ENCODE measurements at places on chromosomes 16 and 17.

GRCh38 chr17:76007131-76007849 lies 6.6 kb downstream of the CDK3 start:
- DNase-seq: no peak

DNA sequence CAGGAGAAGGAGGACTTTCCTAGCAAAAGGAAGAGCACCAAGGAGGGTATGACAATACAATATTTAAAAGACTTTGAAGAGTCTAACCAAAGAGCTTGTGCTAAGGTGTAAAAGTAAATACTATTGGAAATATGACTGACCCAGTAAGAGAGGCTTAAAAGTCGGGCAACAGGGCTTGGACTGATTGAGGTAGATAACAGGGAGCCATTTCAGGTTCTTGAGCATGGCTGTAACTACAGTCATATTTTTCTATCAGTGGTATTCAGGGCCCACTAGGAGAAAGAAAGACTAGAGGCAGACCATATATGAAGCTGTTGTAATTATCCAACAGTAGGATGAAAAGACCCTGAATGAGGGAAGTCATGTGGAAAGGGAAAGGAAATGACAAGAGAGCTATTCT lies 62.3 kb downstream of the SMURF2 start:
- no peak for DNase-seq

GRCh38 chr17:4703330-4703691 lies 626 bp downstream of the PELP1 start:
- no peak for DNase-seq

DNA sequence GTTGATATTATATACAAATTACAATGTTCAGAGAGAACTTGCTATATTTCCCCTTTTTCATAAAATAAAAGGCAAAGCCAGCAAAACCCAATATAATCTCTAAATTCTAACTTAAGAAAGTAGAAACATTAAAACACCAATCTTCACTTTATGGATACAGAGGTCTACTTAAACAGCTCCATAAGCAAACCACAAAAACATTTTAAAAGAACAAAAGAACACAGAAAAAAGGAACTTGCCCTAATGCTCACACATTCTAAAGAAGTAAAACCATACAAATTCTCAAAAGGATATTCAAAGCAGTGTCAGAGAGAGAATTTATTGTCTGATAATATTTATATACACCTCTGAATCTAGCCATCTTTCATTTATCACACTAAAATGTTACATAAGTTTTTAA lies 606 bp downstream of the ABCA10 start:
- no peak for DNase-seq

DNA sequence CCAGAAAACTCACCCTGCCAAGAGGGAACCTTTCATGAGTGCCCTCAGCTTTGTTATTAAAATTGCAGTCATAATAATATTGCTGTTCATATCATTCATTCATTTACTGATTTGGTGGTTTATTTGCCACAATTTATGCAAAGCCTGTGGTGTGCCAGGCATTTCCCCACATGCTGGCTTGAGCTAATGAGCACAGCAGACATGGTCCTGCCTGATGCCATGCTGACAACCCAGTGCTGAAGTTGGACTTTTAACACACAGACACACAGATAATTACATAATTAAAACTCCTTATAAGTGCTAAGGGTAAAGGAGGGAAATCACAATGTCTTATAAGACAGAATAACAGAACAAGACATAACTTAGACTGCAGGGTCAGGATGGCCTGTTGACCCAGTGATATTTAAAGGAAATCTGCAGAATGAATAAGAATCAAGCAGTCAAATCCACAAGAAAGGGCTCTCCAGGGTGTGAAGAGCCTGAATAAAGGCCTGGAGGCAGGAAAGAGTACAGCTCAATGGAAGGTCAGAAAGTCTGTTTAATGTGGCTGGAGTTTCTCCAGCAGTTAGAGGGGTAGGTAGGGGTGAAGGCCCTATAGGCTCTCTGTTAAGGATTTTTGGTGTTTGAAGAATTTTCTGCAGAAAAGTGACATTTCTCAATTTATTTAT lies 196.9 kb upstream of the CDH11 start:
- no peak for DNase-seq

DNA sequence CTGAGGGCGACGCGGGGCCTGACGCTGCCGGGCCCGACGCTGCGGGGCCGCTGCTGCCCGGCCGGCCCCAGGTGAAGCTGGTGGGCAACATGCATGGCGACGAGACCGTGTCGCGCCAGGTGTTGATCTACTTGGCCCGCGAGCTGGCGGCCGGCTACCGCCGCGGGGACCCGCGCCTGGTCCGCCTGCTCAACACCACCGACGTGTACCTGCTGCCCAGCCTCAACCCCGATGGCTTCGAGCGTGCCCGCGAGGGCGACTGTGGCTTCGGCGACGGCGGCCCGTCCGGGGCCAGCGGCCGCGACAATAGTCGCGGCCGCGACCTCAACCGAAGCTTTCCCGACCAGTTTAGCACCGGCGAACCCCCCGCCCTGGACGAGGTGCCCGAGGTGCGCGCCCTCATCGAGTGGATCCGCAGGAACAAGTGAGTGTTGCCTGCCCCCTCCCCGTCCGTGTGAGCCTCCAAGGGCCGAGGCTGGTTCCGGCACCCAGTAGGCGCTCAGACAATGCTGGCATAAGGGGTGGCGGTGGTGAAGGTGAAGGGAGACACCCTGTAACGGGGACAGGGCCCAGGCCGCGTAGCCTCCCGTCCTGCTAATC lies 676 bp downstream of the CPD start:
- peak; percentile 55 for DNase-seq

GRCh38 chr17:68356520-68356919 lies 65.2 kb downstream of the ARSG start:
- DNase-seq: peak; percentile 81

DNA sequence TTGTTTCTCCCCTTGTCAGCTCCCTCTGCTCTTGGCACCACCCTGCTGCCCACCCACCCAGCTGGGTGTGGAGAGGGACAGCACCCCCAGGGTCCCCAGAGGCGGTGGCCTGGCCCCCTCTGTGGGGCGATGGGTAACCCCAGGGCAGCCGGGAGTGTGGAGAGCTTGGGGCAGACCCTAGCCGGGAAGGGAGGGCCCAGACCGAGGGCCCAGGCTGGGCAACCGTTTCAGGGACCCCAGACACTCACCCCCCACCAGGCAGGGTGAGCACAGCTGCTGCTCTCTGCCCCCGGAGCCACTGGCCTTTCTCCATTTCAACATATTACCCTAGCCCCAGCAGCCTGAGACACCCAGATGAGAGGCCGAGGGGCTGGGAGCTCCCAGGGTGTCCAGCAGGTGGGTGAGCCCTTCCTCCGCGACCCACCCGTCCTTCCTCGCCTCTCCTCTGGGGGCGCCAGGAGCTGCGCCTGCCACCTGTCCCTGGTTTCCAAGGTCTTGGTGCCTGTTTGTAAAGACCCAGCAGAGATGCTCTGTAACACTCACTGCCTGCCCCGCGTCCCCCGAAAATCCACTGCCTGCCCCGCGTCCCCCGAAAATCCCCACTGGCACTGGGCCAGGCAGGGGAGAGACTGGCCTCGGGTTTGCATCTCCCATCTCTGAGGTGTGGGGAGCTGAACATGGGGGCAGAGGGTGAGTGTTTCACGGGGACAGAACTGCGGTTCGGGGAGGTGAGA lies 45.4 kb downstream of the BAHCC1 start:
- peak; percentile 53 for DNase-seq

GRCh38 chr16:23944381-23944780 lies 108.6 kb downstream of the PRKCB start:
- DNase-seq: no peak

DNA sequence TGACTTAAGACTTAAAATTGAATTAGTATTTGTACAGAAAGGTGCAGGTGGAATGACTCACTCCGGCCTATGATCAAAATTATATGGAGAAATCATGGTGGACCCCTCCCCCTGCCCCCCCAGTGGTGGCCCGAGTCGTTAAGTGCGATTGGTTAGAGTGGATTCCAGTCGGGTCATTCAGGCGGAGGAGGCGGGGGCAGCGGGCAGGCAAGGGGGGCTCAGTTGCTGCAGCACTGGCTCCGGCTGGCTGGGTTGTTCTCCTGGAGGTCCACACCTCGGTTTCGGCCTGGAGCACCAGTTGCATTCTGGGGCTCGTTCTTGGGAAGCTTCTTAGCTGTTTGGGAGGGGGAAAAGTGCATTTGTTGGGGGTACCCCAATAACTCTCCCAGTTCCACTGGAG lies 3.0 kb downstream of the HSPB9 start:
- no peak for DNase-seq

- DNase-seq: no peak
Measured at GRCh38 chr17:3613124-3613523, 3.9 kb upstream of the TRPV1 start.

DNA sequence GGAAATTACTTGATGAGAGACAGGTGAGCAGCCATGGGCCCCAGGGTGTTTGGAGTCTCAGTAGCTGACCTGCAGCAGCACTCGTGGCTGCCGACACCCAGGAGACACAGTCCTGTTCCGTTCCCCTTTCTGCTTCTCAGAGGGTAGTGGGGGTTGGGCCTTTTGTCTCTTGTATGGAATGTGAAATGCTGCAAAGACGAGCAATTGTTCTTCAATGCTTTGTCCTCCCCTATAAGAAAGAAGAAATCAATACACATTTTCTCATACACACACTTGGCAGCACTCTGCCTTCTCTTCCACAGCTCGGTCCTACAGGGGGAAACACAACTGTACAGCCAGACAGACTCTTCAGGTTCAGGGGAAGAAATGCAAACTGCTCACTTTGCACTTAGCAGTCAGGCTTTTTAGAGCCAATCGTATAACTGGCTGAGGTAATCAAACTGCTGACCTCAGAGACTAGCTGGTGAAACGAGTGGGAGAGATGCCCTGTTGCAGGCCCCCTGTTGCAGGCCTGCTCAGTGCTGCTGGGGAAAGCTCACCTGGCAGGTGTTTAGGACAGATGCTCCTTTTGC lies 96.7 kb downstream of the AATF start:
- DNase-seq: no peak

GRCh38 chr16:1713933-1714332 lies 7.9 kb downstream of the MAPK8IP3 start:
- no peak for DNase-seq

GRCh38 chr16:79750311-79750710 lies 149.8 kb upstream of the MAF start:
- no peak for DNase-seq

GRCh38 chr17:50423553-50424159 lies 2.4 kb upstream of the ACSF2 start:
- DNase-seq: no peak

GRCh38 chr17:7839190-7839875 lies 5.3 kb downstream of the KDM6B start:
- no peak for DNase-seq

- no peak for DNase-seq
Measured at GRCh38 chr16:79839466-79840341, 239.2 kb upstream of the MAF start.

GRCh38 chr17:32520104-32520701 lies 33.4 kb downstream of the CDK5R1 start:
- DNase-seq: peak; percentile 81

DNA sequence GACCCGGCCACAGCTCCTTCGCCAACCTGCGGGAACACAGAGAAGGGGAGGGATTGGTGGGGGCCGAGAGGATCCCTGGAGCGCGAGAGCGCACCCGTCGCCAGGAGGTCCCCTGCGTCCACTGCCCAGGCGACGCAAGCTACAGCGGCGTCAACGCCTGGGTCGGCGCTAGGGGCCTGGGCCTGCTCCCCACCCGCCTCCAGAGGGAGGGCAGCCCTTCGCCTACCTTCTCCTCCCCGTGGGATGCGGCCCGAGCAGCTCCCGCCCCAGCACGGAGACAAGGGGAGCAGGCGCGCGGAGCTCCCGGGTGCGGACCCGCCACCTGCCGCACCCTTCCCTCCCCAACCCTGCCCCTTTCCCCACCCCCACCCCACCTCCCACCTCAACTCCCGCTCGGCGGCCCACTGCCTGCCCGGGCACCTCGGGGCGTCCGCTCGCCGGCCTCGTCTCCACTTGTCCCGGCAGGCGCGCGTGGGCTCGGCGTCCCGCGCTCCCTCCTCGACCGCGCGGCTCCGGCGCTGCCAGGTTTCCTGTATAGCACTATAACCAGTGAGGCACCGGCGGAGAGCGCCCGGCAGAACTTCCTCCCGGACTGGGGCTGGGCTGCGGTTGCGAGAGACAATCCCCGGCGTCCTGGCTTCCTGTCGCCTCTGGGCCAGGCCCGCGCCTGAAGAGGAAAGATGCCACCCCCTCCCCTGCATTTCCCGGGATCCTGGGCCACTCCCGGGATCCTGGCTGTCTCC lies 119.1 kb upstream of the SMURF2 start:
- peak; percentile 61 for DNase-seq

GRCh38 chr17:82949984-82950383 lies 110.2 kb upstream of the ZNF750 start:
- no peak for DNase-seq

- no peak for DNase-seq
Measured at GRCh38 chr16:80142281-80142680, 398.5 kb upstream of the DYNLRB2 start.

GRCh38 chr16:57688487-57688986 lies 6.1 kb upstream of the DRC7 start:
- DNase-seq: no peak

GRCh38 chr16:31077592-31078396 lies 3.6 kb downstream of the ZNF646 start:
- no peak for DNase-seq

DNA sequence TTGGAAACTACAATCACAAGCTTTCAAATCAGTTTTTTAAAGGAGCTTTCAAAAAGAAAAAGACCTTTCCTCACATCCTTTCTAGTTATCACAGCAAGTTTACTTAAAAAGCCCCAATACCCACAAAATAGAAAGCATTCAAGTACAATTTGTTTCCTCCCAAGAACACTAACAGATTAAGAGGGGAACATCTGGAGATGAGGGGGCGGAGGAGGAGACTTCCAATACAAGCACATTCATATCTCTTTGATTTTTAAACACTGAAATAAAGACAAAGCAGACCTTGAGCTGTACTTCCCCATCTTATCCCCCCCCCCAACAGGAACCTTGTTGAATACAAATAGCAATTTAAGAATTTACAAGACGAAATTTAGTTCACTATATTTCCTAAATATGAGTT lies 2.0 kb downstream of the YWHAE start:
- DNase-seq: no peak

GRCh38 chr16:71351558-71351901 lies 7.0 kb upstream of the CALB2 start:
- no peak for DNase-seq

DNA sequence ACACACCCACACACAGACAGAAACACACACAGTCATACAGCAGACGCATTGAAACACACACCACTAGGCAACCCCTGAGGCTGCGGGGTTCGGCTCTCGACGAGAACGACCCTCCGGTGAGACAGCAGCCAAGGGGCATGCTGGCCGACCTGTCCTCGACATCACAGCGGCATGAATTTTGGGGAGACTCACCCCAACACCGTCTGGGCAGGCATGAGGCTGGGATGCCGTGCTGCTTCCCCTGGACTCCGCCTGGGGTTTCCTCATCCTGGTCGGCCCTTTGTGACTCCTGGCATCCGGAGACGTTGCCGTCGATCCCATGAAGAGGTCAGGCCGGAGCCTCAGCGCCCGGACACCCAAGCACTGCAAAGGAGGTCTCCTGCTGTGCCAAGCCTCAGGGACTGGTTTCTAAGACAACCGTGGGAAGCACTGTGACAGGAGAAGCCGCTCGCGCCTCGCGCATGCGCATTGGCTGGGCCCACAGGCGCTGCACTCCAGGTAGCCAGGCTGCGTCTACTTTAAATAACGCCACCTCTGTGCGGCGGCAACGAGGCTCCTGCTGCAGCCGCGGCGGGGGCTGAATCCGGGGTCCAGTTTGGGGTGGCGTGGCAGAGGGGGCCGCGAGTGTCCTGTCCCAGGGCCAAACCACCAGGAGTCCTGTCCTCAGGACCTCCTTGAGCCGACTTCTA lies 13.8 kb upstream of the KCNJ18 start:
- no peak for DNase-seq
